ENCODE measurements at places on chromosomes 3 and 15. TPM values are rescaled to one million over a fixed set of nuclear protein-coding genes. Genes with fewer than 3 reads are reported as not detected.

The OR5K2 gene
- total RNA-seq, result not detected

The SEMA3F gene
- total RNA-seq, result 9.7 TPM

The TMEM212 gene
- total RNA-seq, result not detected

DNA sequence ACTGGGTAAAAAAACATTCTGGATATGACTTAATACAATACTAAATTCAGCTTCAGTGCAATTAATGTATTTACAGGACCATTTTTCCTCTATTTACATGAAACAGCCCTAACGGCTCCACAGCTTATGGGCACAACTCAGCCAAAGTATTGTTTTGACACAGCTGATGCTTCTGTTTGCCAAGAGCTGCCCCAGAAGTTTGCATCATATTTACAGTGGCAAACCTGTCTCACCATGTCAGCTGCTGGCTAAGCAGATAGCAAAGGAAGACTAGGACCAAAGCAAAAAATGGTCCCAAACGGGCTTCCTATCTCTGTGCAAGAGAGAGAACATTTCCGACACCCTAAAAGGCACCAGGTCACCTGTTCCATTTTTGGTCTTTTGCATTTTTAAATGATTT, 94.5 kb downstream of the ADAMTS9 start:
- no peak for DNase-seq

- no peak for DNase-seq
Measured at GRCh38 chr3:156378871-156379270, 176.0 kb downstream of the SSR3 start.

- DNase-seq, result no peak
Measured at GRCh38 chr15:31806106-31806505, 224.2 kb upstream of the CHRNA7 start.

DNA sequence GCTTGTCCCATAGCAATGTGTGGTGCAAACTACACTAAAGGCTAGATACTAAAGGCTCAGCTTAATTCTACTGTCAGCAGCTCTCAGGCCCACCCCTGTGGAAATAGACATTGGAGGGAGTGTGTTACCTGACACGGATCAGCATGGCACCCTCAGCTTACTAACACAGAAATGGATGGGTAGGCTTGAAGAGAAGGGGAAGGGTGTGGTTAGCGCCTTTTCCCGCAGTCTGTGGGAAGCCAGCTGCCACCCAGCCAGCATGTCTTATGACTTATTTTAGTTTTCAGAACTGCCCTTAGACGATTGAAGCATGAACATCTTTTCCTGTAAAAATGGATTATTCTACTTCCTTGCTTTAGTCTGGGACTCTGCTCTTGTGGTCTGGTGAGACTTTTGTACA, 25.8 kb upstream of the ADPGK start:
- no peak for DNase-seq

DNA sequence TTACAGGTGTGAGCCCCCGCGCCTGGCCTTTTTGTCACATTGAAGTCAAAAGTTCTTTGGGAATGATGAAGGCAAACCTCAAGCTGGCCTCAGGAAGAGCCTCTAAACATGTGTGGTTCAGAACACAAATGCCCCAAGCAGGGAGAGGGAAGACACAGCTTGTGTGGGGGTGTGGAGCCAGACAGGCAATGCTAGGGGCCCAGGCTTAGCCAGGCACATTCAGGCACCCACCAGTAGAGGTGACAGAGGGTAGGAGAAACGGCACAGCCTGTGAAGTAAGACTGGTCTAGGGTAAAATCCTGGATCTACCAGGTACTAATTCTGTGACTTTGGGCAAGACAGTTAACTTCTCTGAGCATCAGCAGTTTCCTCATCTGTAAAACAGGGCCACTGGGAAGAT, 3.5 kb downstream of the HDC start:
- DNase-seq, result no peak

DNA sequence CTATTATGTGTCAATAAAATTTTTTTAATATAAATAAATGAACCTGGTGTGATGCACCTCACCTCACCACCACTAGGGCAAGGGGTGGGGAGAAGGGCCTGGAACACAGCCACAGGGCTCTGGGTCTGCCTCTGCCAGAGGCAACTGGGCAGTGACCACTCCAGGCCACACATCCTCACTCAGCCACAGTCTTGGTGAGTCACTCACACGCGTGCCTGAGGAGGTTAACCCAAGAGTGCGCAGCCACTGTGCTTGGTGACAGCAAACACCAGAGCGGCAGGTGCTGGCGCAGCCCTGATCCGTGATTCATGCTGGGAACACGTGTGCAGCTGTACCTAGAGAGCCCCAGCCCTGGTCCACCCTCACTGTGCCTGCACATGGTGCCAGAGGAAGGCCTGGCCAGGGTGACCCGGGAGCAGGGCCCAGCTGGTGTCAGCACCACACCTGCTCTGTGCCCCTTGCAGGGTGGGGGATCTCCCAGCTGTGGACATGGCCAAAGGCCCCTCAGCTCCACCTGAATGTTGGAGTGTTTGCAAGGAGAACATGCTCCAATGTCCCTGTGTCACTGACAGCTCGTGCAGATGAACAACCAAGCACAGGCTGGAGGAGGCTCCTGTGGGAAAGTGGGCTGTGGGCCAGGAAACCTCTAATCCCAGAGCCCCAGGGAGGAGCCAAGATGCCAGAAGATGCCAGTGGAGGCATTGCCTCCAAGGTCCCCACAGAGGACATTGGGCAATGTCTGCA, 2.1 kb downstream of the SLC41A3 start:
- DNase-seq, result peak; percentile 43

DNA sequence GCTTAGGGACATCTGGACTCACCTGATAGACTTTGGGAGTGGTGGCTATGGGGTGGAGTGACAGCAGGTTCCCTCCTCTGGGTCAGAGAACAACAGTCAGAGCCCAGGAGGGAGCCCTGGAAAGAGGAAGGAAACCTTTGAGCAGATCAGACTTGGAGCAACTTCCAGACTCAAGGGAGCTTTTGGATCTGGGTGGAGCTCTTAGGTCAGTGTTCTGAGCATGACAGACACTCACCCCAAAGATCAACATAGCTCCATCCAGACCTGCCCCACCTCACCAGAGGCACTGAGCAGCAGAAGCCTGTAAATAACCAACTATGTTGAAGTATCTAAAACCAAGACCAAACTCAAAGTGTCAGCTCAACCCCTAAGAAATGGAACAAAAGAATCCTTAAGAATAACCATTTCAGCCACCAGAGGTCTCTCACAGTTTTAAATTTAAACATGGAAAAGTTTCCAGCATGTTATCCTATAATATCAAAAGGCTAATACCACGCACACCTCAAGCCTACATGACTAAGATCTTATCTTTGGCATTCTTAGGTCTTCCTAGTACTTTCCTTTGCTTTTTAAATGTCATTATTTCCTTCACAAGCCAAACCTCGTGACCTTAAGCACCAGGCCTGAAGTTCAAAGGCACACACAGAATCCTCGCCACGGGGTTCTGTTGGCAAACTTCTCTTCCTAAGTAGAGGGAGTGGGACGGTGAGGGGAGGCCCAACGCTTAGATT, 56.4 kb downstream of the UMPS start:
- peak; percentile 68 for DNase-seq

All from fibroblast of lung (primary cell).